ENCODE measurements at places on chromosomes 16 and 17. TPM values are rescaled to one million over a fixed set of nuclear protein-coding genes. Genes with fewer than 3 reads are reported as not detected.

DNA sequence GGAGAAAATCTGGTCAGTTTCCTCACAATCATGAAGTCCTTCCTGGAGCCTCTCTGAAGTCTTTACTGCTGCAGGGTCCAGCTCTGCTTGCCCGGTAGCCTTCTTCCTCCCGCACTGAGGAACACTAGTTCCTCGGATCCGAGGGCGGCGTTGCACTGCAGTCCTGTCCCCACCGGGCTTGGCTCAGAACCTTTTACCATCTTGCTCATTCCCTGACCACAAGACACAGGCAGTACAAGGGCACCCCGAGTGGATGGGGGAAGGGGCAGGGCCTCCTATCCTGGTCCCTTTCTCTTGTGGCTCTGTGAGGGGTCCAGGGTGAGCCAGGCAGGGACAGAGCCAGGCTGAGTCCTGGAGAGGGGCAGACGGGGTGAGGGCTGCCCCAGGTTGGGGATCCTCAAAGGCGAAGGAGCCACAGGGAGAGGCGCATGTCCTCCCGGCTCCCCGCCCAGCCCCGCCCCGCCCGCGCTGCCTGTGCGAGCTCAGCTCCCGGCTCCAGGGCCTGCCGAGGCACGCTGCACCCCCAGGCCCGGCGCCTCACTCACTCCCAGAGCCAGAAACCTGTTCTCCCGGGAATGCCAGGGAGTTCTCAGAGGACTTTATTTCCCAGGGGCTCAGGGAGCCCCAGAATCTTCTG, 1.5 kb downstream of the FOXN1 start:
- DNase-seq = no peak

GRCh38 chr16:20317117-20317516, 10.2 kb downstream of the GP2 start:
- DNase-seq = no peak

DNA sequence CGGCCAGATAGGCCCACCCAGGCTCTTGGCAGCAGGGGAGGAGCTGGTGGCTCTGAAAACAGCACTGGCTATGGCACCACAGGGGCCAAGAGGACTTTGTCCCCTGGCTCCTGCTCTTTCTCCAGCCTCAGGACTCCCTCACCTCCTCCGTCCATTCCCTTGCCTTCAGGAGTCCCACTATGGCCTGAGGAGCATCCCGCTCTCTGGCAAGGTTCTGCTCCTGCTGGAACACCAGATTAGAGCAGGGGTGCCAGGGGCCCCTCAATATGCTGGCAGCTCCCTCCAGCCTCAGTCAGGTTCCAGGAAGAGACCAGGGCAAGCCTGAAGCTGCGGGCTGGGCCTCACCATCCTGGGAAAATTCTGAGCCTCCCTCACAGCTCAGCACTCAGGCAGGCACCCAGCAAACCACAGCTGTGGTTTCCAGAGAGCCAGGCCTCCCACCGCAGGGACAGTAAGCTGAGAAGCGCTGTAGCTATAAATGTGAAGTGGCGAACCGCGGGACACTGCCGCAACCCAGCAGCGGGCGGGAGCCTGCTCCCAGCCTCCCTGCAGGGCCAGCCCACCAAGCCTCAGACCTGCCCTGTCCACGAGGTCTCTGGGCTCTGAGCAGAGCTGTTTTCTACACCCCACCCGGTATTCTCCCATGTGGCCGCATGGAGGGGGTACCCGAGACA, 25.7 kb downstream of the C17orf100 start:
- no peak for DNase-seq

DNA sequence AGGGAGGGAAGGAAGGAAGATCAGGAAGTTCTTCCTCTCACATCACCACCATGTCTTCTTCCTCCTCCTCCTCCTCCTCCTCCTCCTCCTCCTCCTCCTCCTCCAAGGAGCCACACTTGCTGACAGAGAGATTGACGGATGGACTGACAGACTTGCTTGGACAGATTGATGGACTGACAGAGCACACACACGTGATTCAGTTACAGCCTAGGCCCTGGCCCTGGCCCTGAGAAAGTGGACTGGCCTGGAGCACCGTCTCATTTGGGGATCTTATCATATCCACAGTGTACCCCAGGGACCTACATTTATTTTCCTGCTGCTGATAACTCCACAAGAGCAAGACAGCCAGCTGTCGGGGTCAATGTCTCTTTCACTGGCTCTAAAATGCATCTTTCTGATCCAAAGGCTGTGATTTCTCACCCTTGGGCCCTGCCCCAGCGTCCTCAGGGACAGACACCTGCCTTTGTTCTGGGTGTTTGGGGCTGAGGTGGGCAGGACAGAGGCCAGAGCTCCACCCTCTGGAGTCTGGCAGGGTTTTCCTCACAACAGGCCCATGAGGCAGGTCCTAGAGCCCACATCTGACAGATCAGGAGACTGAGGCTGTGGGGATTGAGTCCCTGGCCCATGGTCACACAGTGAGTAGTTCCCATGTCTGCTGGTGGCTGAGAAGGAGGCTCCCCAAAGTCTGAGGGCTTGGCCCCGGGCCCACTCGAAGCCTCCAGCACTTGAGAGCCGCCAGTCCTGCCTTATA, 2.3 kb upstream of the P2RX1 start:
- no peak for DNase-seq

- peak; percentile 28 for DNase-seq
These were observed 44.9 kb downstream of the MEAK7 start for GRCh38 chr16:84459533-84459894.

The SLC16A11 gene
- total RNA-seq = 5.1 TPM

The ABCC12 gene
- not detected for total RNA-seq
